ENCODE measurements at places on chromosomes 5 and 9.

- no peak for DNase-seq
Measured at GRCh38 chr5:56534102-56534829, 281.1 kb upstream of the MAP3K1 start.

DNA sequence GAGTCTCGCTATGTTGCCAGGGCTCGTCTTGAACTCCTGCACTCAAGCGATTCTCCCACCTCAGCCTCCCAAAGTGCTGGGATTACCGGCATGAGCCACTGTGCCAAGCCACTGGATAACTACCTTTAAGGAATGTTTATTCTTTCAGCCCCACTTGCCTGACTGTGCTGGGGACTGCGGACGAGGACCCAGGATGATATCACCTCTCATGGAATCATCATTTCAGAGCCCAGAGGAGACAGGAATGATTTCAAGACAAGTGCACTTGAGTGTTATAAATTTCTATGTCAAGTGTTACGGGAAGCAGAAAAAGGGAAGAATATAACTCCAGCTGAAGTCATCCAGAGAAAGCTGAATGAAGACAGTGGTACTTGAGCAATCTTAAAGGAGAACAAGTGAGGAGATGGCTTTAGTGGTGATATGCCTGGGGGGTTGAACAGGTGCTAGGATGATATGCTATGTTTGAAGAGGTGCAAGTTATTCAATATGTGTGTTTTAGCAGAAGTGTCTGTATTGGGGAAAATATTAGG lies 109.3 kb downstream of the DCP2 start:
- DNase-seq, result no peak

DNA sequence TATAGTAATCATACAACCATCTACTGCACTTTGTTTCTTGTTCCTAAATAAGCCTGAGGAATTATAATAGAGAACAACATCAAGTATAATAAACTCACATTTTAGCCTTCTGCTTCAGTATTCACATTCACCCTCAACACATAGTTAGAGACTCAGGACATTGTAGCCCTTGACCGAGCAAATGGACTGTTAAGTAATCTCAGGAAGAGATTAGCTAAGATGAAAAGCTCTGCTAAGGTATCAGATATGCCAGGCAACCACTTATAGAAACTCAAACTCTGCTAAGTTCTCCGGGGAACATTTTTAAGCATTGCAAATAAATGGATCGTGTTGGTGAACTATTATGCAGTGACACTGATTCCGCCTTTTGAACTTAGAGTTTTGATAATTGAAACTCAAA lies 252.0 kb downstream of the DTWD2 start:
- no peak for DNase-seq

DNA sequence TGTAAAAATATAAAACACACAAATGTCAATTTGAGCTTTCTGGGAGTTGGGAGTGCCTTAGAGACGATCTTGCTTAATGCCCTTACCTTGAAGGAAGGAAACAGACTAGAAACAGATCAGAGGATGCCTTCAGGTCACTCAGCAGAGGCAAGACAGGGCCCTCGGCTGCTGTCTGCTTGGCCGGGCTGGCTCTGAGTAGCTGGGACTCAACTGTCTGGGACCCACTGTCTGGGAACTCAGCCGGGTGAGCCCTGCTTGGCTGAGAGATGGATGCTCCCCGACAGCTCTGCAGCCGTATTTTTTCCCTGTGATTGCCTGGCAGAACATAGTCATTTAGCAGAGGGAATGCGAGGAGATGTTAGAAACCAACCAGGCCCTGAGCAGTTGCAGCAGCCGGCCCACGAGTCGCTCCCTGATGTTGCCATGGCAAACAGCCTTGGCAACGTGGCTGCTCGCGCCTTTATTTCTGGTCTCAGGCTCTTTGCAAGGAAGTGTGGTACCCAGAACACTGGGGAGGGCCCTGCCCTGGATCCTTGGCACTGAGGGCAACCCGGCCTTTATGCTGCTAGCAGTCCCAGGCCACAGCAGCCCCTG lies 10.9 kb downstream of the PPARGC1B start:
- DNase-seq, result peak; percentile 32

GRCh38 chr5:172444626-172445365 lies 9.5 kb downstream of the SH3PXD2B start:
- DNase-seq, result no peak

DNA sequence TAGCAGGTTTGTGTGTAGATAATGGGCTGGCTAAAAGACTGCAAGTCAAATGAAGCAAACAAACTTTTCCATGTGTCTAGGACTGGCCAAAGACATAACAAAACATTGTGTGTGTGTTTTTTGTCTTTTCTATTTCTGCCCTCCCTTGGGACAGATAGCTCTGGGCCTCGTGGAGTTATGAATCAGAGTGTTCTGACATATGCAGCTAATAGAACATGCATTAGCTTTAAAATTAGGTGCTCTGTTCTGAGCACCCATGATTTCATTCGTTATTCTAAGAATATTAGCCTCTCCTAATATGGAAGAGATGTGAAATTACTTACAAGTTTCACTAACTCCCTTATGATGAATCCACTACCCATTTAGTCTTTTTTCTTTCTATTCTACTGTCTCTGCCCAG lies 367.3 kb upstream of the PAPPA start:
- DNase-seq, result no peak

- no peak for DNase-seq
Measured at GRCh38 chr5:180364306-180364856, 11.2 kb upstream of the GFPT2 start.

DNA sequence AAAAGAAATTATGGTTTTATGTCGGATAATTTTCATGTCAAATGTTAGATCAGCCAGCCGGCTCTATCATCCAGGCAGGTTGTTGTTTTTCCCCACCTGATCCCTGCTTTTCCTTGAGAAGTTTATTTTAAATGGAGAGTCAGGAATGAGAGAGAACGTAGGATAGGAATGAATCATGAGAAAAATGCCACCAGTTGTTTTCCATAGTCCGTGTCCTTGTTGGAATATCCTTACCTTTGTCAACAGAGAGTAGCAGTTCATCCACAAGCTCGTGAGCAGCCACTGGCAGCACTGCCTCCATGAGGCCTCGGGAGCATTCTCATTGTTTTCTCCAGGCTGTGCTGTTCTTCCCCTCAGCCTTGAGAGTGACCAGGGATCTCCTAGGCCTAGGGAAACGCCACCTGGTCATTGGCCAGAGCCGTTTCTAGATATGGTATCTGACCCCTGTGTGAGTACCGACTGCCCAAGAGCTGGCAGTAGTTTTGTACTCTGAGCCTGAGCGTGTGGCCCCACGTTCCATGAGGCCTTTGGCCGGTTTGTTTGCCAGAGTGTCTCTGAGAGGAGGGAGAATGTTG lies 293.3 kb downstream of the FANCC start:
- DNase-seq, result no peak
